ENCODE measurements at places on chromosomes 6 and 20.

GRCh38 chr20:62925076-62925419, 1.3 kb downstream of the DIDO1 start:
- DNase-seq = no peak

DNA sequence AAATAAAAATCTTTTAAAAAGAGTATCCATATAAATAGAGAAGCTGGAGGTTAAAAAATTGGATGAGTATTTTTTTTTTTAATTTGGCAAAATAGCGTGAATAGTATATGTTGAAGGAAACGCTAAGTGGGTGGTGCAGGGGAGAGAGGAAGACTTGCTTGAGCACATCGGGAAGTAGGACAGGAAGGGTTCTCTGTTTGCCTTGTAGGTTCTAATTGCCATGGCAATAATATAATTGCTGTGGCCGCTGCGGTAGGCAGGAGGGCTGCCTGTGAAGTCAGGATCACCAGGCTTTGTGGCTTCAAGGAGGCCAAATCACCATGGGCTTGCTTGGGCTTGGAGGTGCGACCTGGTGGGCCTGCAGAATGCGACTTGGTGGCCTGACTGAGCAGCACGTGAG, 35.1 kb downstream of the IGF2R start:
- no peak for DNase-seq

DNA sequence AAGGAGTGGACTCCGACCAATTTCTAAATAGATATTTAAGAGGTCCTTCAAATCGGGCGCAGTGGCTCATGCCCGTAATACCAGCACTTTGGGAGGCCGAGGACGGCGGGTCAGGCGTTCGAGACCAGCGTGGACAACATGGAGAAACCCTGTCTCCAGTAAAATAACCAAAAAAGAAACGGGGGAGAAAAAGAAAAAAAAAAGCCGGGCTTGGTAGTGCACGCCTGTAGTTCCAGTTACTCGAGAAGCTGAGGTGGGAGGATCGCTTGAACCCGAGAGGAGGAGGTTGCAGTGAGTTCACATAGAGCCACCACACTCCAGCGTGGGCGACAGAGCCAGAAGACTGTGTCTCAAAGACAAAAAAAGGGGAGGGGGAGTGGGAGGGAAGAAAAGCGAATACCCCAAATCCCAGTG, 53.3 kb upstream of the HFE start:
- DNase-seq = no peak

DNA sequence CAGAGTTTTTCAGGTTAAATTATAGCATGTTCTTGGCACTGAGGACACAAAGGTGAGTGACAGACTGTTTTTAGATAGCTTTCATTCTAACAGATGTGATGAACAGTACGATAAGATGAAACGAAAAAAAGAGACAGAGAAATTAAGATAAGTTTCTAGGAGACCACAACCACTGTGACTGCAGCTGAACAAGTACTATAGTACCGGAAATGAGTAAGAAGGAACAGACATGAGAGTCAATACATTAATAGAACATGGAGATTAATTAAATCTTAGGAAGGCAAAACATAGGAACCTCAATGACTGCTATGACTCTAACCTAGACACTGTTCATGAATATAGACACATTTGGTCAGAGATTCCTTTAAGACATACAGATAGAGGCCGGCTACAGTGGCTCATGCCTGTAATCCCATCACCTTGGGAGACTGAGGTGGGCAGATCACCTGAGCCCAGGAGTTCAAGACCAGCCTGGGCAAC, 40.2 kb downstream of the HBS1L start:
- DNase-seq = no peak

DNA sequence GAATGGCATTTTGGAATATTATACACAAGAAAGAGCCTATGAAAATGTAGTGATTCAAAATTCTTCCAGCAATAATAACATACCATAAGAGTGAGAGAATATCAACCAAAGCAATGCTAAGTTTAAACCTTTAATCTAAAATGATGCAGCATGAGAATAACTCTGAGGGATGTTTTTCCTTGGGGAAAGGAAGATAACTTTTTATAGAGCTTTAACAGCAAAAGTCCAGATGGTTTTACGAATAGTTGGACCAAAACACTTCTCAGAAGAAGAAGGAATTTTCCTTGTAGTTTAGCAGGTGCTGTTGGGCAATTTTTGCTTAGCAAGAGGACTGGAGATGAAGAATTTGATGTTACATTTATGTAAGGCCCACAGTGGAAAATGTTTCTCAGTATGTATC, 1503.2 kb downstream of the HACE1 start:
- no peak for DNase-seq

DNA sequence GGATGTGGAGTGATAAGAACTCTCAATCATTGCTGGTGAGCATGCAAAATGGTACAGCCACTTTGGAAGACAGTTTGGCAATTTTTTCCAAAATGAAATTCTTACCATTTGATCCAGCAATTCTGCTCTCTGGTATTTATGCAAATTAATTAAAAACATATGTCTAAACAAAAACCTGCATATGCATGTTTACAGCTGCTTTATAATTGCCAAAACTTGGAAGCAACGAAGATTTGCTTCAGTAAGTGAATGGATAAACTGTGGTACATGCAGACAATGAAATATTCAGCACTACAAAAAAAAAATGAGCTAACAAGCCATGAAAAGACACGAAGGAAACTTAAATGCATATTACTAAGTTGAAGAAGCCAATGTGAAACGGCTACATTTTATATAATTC, 55.5 kb upstream of the SMLR1 start:
- DNase-seq = no peak

- no peak for DNase-seq
Measured at GRCh38 chr6:55663914-55664313, 84.9 kb upstream of the HMGCLL1 start.

- DNase-seq = no peak
Measured at GRCh38 chr20:12882832-12883506, 125.8 kb upstream of the SPTLC3 start.

DNA sequence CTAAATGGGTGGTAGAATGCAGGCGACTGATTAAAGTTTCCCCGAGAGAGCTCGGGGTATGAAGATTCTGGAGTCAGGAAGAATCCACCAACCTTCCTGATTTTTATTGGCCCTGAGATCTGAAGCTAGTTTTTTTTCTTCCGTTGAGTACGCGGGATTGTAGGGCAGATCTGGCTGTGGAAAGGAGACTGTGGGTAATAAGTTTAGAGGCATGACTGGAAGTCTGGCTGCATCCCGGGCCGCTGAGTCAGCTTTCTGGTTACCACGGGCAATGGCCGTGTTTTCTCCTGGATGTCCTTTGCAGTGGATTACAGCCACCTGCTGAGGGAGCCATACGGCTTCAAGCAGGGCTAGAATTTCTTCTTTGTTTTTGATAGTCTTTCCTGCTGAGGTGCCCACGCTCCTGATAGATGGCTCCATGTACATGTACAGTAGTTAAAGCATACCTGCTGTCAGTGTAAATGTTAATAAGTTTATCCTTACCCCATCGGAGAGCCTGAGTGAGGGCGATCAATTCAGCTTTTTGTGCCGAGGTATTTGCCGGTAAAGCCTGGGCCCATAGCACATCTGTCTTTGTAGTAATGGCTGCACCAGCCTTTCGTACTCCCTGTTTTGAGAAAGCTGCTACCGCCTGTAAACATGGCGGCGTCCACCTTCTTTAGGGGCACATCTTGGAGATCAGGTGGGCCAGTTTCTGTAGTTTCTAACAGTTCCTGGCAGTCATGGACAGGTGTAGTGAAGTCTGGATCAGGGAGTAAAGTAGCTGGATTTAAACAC, 154.0 kb downstream of the TRIM27 start:
- no peak for DNase-seq

DNA sequence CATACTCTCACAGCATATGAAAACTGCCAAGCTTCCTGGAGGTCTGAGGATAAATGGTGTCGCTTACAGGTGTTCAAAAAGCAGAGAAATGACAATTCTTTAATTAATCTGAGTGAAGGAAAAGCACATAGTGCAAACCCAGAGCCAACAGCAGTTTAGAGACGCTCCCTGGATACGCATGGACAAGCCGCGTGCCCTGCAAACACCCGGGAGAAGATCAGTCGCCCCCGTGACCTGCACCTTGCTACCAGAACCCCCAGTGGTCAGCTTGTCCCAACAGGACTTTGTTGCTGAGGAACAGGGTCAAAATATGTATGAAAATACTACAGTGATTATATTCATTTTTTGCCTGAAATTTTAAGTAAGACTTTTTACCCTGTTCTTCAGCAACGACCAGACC, 93.9 kb downstream of the PSMG4 start:
- DNase-seq = no peak

DNA sequence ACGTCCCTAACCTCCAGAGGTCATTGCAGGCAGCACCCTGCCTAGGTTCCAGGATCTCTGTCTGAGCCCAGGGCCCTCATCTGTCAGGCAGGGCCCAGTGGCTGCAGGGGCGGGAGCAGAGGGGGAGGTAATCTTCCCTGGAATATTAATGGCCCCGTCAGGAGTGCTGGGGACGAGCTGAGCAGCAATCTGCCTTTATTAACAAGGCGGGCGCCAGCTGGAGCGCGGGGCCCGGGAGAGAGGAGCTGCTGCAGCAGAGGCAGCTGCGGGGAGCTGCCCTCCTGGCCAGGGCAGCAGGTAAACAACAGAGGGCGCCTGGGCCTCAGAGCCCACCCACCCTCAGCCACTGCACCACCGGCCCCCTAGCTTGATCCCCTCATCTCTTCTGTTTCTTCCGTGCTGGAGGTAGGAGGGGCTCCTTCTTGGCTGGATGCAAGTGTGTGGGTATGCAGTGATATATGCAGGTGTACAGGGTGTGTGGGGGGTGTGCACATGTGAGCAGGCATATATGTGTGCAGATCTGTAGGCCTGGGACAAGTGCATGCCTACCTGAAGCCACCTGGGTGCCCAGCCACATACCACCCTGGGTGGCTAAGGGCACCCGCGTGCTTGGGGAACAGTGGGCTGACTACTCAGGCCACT, 131.8 kb upstream of the MLN start:
- no peak for DNase-seq

GRCh38 chr20:48730977-48731376, 96.8 kb downstream of the PREX1 start:
- no peak for DNase-seq

DNA sequence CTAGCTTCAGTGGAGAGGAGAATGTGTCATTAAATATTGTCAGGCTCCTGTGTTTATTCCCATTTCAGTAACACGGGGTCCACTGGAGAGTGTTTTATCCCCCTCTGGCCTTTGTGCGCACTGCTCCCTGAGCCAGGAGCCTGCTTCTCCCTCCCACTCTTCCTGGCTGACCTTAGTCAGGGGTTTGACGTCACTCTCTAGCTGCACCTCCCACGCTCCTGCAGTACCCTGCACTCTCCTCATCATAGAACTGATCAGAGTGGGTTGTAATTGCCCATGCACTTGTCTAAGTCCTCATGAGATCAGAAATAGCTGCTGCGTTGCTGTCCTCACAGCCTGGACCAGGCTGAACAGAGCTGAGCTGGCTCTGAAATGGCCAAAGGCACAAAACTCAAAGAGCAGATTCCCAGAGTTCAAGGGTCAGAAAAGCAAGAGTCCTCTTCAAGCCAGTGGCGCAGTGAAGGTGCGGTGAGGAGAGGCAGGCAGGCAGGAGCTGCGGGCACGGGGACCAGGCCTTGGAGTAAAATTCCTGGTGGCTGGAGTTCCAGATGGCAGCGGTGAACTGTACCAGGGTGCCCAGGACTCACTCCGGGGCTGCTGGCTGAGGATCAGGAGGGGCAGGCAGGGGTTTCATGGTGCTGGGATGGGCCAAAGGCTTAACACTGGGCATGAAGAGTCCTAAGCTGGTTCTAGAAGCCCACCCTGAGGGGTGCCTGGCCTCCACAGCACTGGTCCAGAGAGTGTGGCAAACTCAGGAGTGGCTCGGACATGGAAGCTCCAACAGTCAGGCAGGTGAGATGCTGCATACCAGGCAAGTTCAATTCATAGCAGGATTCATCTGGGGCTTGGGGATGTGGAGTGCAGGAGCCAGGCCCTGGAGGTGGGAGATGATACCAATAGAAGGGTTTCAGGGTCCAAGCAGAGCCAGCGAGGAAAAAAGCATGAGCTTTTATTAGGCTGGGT, 170.9 kb downstream of the SCP2D1 start:
- DNase-seq = no peak

DNA sequence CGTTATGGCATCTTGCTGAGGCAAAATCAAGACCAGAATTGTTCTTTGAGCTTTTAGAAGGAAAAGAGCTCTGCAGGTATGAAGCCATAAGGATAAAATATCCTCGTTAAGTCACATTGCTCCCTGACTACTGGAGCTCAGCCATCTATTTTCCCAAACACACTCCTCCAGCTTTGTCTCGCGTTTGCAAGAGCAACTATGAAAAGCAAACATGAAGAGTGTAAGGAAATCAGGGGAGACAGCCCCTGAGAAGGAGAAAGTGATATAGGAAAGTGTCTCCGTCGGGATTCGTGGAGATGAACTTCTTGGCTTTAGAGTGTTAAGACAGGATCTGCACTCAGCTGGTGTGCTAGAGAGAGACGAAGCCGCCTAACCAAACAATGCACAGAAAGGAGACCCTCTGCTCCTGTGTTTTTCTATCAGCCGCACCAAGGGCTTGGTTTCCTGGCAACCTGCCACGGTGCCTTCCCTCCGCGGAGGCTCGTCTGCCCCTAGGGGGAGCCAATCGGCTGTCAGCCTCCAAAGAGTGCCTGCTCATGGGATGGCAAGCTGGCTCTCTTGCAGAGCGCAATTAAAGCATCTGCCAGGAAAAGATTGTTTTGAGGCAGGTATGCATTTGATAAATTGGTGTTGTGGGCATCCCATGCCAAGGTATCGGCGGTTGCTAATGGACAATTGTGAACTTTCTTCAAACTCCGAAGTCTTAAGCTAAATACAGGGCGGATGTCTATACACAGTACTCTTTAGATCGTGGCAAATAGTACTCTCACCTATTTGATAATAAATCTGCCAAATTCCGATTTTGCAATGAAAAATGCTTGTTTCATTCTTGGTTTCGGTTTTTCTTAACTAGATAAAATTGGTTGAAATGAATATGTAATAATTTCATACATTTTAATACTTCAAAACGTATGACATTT, 603.2 kb downstream of the RNF144B start:
- DNase-seq = no peak

DNA sequence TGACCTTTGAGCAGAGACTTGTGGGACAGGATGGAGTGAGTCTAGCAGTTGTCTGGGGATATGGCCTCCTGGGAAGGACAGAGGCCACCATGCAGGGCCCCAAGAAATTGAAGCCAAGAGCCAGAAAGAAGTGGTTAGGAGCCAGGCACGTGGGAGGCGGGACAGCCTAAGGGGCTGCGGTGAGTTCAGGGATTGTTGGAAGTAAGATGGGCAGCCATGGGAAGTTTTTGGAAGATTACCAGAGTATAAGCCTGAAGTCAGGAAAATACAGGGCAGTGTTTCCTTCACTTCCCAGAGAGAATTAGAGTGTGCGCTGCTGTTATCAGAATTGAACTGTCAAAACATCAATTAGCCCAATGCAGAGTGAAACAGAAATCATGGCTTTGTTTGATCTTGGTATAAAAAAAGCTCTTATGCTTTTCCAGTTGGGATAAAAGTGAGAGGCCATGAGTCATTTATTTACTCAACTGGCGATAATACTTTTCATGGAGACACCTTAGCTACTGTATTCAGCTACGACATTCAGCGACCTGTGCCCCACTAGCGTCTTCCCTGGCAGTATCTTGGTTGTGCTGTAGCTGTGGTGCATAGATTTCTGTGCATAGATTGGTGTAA, 66.9 kb downstream of the PHACTR2 start:
- no peak for DNase-seq

- no peak for DNase-seq
Measured at GRCh38 chr6:92354270-92354829, 1065.0 kb downstream of the EPHA7 start.
